ENCODE measurements at places on chromosomes 1 and 21.

GRCh38 chr1:91226741-91227140 is 177.9 kb downstream of the HFM1 start:
- DNase-seq: no peak

DNA sequence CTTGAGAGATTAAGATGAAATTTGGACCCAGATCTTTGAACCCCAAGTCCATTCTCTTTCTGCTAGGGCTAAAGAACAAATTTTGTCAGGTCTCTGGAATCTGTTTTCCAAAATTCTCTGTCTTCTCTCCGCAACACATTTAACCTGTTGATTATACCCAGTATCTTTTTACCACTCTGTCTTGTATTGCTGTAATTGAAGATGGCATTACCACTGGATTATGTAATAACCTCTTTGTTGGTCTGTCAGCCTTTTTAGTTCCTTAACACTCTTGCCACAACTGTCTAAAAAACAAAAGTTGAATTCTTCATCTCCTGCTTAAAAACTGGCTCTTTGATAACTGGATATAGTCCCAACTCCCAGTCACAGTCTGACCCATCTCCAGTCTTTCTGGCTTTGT is 3.0 kb downstream of the SRP9 start:
- no peak for DNase-seq

GRCh38 chr1:57586842-57587241 is 163.0 kb upstream of the DAB1 start:
- DNase-seq: no peak

DNA sequence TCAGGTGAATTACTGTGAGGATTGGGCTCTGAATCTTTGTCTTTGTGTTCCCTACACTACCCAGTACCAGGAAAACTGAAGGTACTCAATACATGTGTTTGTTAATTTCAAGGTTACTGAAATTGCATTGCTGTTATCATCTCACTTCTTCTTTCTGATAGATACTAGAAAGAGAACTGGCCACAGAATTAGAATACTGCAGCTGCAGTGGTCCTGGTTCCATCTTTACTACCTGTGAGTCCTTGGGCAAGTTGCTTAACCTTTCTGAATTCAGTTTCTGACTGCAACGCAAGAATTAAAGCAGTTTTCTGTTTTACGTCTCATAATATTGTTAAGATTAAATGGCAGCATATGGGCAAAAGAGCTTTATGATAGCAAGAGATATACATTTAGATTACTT is 263.5 kb downstream of the LMO4 start:
- DNase-seq: no peak

DNA sequence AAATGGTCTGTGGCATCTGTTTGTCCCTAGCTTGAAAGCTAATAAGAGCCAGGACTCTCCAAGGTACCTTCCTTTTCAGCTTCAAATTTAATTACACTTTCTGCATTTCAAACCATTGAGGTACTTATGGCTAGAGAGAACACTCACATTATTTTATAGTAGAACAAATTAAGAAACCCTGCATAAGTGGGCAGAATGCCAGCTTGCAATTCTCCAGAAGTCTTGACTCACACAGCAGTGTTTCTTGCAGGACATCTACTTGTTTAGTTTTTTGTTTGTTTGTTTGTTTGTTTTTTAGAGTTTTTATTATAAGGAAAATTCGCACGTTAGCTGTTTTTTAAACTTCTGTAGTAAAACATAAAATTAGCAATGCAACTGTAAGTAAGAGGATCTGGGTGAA is 397.2 kb downstream of the NEGR1 start:
- no peak for DNase-seq

DNA sequence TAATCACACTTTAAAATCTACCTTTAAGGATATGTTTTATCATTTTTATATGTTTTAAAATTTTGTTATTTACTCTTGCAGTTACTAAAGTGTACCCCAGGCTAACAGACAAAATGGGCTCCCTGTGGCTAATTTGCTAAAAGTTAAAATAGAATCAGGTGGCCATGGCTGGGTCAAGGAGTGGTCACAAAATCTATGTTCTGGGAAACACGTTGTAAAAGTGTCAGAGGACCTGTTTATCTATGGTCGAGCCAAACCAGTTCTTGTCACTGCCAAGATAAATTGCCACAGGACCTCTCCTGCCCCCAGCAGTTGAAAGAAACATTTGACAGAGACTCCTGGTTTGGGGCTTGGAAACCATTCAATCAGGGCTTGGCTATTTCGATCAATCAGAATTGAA is 21.2 kb upstream of the TTLL7 start:
- no peak for DNase-seq

DNA sequence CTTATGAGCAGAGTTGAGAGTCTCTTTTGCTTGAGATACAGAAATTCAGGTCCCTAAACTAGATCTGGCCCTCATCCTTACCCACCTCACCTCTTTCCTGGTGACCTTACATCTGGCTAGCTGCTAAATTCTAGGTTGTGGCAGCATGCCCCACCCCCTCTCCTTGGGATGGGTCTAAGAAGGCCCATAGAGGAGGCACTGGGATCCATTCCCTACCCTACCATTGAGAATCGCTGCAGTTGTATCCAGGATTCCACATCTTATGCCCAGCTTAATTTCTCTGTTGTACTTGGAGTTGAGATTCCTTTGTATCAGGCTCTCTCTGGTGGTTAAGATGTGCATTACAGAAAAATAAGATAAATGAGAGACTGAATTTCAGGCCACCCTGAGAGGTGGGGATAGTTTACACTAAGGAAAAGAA is 9.5 kb upstream of the TMEM39B start:
- peak; percentile 78 for DNase-seq

GRCh38 chr1:108850929-108851328 is 6.0 kb downstream of the AKNAD1 start:
- no peak for DNase-seq

DNA sequence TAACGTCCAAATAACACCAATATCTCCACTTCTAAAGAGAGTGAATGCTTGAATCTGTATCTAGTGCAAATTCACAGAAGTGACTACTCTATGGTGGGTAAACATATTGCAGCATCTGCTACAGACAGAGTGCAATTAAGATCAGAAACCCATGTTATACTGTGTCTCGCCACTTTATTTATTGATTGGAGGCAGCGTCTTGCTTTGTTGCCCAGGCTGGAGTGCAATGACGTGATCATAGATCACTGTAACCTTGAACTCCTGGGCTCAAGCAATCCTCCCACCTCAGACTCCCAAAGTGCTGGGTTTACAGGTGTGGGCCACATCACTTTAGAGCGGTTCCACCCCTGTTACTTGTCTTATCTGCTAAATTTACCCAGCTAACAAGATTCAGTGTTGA is 57.0 kb downstream of the HLCS start:
- DNase-seq: no peak

- DNase-seq: no peak
Measured at GRCh38 chr1:78640462-78640861, 9.2 kb upstream of the IFI44 start.

DNA sequence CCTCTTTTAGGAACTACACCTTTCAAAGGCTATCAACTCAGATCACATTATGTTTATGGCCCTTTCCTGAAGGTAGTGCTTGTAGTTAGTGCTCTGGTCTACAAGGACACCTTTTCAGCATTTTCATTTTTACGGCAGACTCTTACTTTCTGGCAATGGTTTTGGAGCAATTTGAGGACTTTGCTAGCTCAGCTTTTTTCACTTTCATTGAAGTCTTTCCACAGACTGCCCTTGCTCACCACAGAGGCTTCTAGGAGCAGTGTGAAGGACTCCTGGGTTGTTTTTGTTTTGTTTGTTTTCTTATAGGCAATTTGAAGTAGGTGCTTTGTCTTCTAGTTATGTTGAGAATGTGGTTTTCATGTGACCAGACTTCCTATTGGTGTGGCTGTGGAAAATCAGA is 43.1 kb downstream of the CD55 start:
- DNase-seq: no peak

- no peak for DNase-seq
Measured at GRCh38 chr1:13517193-13517812, 3.5 kb upstream of the LRRC38 start.

- no peak for DNase-seq
Measured at GRCh38 chr1:182185136-182185535, 123.6 kb upstream of the ZNF648 start.

DNA sequence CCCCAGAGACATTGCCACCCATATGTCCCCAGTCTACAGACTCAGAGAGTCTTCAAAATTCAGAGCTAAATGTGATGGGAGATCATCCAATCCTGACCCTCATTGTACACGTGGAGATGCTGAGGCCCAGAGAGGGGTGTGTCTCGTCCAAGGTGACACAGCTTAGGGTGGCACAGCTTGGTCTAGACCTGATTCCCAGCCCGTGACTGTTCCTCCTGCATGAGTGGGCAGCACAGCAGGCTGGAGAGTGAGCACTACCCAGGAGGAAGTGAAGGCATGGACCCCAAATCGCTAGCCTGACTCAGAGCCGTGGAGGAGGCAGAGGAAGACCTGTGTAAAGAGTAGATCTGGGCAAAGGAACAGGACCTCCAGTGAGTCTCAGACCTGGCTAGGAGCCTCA is 16.4 kb downstream of the S100A7 start:
- no peak for DNase-seq

DNA sequence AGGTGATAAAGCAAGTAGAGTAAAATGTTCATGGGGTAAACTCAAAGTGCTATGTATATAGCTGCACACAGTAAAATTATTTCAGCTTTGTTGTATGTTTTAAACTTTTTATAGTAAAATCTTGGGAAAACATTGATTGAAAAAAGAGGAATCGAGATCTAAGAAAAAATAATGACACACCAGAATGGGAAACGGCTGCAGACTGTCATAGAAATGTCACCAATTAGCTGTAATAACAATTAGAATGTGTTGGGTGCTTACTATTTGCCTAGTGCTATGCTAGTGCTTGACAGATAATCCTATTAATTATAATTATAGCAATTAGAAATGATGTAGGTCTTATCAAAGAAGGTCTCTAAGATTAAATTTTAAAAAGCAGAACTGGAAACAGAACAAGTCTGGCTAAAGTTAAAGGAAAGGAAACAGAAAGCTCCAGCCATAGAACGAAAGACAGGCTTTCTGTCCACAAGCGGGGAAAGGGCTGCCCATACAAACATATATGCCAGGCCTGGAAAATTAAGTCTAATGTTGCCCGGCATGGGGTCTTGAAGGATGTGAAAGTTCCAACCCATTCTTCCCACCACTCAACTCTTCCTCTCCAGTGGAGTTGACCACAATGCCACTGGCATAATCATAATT is 5.0 kb downstream of the PCNX2 start:
- no peak for DNase-seq

DNA sequence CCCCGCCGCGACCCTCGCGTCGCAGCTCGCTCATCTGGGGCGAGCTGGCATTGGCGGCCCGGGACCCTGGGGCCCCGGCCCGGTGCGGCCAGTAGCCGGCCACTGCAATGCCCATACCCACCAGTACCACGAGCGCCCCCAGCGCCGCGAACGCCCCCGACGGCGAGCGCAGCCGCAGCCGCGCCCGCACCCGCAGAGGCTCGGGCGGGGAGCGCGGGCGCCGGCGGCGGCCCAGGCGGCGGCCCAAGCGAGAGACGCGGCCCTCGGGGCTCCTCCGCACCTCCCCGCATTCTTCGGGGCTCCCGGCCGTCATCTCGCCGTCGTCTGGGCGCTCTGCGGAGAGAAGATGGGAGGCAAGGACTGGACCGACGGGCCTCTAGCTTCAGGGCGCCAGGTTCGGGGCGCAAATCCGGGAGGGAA is 2.2 kb downstream of the TMEM200B start:
- DNase-seq: no peak

GRCh38 chr1:28735961-28736449 is 735 bp upstream of the YTHDF2 start:
- no peak for DNase-seq

GRCh38 chr21:44654576-44655175 is at the start of gene KRTAP12-4:
Gene KRTAP12-4 (minus strand): TSS chr21:44654659. CDS start chr21:44654614, 45 bp downstream.
- DNase-seq: no peak

GRCh38 chr21:33396436-33396835 is 6.8 kb upstream of the IFNGR2 start:
- DNase-seq: no peak

- DNase-seq: no peak
Measured at GRCh38 chr1:242197907-242198820, 199.3 kb upstream of the MAP1LC3C start.

GRCh38 chr1:86499987-86500593 is 31.4 kb downstream of the CLCA1 start:
- DNase-seq: peak; percentile 82

DNA sequence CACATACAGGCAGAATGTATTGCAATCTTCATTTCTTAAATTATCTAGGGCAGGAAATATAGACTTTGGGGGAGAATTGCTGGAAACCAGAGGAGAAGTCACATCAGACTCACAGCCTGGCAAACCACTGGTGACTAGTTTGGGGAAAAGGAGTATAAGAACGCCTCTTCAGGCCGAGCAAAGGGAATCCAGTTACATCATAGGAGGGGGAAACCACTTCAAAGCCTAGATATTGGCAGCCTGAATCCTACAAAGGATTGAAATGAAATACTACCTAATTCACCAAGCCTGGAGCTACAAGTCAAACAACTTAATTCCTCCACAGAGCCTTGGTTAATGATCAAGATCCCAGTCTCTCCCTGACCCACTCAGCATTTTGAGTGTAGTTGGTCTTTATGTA is 121.7 kb downstream of the SLC30A10 start:
- DNase-seq: no peak
